ENCODE measurements at places on chromosomes 4 and X. TPM values are rescaled to one million over a fixed set of nuclear protein-coding genes. Genes with fewer than 3 reads are reported as not detected.

The MID1IP1 gene
- total RNA-seq, result 31.2 TPM

The VEGFC gene
- 0.67 TPM for total RNA-seq

GRCh38 chrX:4380710-4381109 is 667.3 kb upstream of the PRKX start:
- DNase-seq, result no peak
- H3K4me1 ChIP-seq, result no peaks in the 10 kb centered on the region
- H3K27ac ChIP-seq, result no peak overlapping the region
- no peak overlapping the region for H3K4me3 ChIP-seq

The TBX22 gene
- not detected for total RNA-seq

GRCh38 chr4:121869841-121870822 is at the start of gene BBS7:
TSS of gene BBS7 (minus strand) at chr4:121870474. CDS start at chr4:121870313, 161 bp downstream.
- H3K36me3 ChIP-seq, result no peaks in the 10 kb centered on the region
- peak; percentile 98 for DNase-seq
- no peaks in the 10 kb centered on the region for H3K27me3 ChIP-seq
- H3K4me1 ChIP-seq, result no peaks in the 10 kb centered on the region
- H3K27ac ChIP-seq, result peak within 1 kb of the TSS; percentile 56

DNA sequence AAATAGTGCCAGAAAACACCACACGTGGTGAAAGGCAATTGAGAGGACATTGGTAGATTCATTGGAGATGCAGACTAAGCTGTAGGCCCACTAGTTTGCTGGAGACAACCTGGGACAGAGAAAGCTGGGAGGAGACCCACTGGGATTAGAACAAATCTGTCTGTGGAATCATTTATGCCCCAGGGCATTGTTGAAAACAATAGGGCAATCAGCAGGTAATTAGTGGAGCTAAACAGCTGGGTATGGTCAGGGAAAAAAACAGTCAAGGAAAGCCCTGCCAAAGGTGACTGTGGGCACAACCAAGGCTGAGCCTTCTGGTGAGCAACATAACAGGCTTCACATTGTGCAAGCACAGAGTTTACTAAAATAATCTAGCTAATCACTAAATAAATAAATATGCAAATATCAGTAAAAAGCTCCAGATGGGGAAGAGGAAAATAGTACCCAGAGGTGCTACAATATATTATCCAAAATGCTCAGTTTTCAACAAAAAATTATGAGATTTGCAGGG is 9.0 kb downstream of the TCEAL3 start:
- DNase-seq, result no peak
- no peaks in the 10 kb centered on the region for H3K27me3 ChIP-seq
- H3K4me3 ChIP-seq, result no peak overlapping the region
- no peaks in the 10 kb centered on the region for H3K4me1 ChIP-seq

DNA sequence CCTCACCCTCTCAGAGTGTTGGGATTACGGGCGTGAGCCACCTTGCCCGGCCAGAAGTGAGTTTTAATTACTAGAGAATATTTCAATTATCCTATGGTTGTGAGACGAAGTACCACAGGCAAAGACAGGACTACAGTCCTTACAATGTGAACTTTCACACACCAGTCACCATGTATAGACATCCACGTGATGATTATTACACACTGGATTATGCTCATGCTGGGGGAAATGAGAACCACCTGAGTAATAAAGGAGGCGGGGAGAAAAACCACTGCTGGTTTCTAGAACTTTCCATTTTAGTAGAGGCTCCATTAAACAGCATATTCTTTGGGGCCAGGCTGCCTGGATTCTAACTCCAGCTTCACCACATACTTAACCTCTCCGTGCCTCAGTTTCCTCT is 42.5 kb upstream of the TLR2 start:
- H3K27me3 ChIP-seq, result no peaks in the 10 kb centered on the region
- DNase-seq, result no peak
- H3K36me3 ChIP-seq, result peaks cover 10% of the 10 kb centered on the region
- no peak overlapping the region for H3K4me3 ChIP-seq
- H3K27ac ChIP-seq, result no peak overlapping the region

The MAGED1 gene
- total RNA-seq, result 31.7 TPM

The PHEX gene
- total RNA-seq, result not detected

DNA sequence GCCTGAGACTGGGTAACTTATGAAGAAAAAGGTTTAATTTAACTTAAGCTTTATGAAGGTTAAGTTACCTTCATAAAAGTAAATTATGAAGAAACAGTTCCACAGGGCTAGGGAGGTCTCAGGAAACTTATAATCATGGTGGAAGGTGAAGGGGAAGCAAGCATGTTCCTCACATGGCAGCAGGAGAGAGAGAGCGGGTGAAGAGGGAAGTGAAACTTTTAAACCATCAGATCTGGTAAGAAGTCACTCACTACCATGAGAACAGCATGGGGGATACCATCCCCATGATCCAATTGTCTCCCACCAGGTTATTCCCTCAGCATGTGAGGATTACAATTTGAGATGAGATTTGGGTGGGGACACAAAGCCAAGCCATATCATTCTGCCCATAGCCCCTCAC is 944.7 kb upstream of the NDST4 start:
- no peaks in the 10 kb centered on the region for H3K4me1 ChIP-seq
- no peak overlapping the region for H3K27ac ChIP-seq
- no peak for DNase-seq
- no peak overlapping the region for H3K4me3 ChIP-seq

The COL25A1 gene
- total RNA-seq, result 0.34 TPM

DNA sequence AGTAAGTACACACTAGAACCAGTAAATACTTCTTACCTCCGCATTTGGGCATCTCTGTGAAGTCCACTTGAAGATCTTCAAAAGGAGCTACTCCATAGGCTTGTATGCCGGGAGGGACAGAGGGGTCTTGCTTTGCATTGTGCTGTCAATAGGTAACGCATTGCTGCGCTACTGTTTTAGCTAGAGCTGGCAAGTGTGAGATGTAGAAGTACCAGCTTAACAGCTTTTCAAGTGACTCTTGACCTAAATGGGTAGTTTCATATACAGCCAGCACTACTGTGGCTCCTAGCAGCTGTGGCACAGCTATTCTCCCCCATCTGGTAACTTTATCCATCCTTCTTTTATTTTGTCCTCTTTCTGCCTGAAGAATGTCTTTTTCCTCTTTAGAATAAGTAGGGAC is 205.3 kb upstream of the KLF8 start:
- DNase-seq, result no peak
- H3K4me1 ChIP-seq, result no peaks in the 10 kb centered on the region
- no peak overlapping the region for H3K4me3 ChIP-seq
- H3K27ac ChIP-seq, result no peak overlapping the region
- no peaks in the 10 kb centered on the region for H3K36me3 ChIP-seq

DNA sequence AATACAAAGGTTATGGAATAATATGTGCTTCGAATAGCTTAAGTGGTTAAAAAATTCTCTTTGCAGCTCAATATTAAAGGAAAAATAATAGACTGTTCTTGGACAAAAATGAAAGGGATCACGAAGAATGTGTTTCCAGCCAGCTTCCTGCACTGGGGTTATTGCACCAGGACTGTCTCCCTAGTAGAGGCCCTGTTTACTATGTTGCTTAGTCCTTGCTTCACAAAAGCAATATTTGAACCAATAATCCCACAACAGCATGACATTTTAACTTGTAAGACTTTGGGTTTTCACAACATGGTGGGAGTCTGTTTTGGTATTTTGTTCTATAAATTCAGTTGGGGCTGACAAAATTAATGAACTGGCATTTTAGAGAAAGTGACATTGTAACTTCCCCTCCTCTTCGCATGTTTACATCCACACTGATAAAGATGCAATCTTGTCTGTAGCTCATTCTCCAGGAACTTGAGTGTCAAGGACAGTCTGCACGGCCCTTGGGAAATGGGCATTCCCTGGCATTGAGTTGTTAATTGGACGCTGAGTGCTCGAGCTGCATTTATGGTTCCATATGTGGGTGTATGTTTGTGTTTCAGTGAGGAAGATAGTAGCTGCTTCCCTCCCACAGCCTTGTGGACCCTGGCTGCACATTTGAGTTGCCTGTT is 39.0 kb downstream of the SHROOM2 start:
- H3K27me3 ChIP-seq, result no peaks in the 10 kb centered on the region
- H3K4me1 ChIP-seq, result no peaks in the 10 kb centered on the region
- DNase-seq, result no peak
- no peak overlapping the region for H3K27ac ChIP-seq
- H3K36me3 ChIP-seq, result no peaks in the 10 kb centered on the region
